CD4-positive, alpha-beta T cell treated with Interleukin-17A for 1 hour (primary cell): ENCODE measurements at places on chromosomes 7 and 10.

DNA sequence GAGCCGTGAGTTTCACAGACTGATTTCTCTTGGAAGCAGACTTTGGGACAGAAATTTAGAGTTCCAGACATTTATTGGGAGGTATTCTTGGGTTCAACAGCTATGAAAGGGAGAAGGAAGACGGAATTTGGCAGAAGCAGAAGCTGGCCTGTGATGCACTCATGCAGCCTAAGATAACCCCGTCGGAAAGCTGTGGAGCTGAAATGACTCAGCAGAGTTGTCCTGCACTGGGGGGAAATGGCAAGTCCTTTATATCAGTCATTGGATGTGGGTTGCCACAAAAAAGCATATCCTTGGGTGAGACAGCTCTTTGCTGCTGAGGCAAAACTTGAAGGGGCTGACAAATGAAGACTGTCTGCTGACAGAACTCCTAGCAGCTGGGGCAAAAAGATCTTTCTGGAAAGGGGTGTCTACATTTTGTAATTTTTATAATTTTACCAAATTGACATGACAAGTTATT lies 11.5 kb upstream of the MICU1 start:
- no peak for DNase-seq

GRCh38 chr7:29607889-29608288 lies 44.3 kb downstream of the PRR15 start:
- no peak for DNase-seq

DNA sequence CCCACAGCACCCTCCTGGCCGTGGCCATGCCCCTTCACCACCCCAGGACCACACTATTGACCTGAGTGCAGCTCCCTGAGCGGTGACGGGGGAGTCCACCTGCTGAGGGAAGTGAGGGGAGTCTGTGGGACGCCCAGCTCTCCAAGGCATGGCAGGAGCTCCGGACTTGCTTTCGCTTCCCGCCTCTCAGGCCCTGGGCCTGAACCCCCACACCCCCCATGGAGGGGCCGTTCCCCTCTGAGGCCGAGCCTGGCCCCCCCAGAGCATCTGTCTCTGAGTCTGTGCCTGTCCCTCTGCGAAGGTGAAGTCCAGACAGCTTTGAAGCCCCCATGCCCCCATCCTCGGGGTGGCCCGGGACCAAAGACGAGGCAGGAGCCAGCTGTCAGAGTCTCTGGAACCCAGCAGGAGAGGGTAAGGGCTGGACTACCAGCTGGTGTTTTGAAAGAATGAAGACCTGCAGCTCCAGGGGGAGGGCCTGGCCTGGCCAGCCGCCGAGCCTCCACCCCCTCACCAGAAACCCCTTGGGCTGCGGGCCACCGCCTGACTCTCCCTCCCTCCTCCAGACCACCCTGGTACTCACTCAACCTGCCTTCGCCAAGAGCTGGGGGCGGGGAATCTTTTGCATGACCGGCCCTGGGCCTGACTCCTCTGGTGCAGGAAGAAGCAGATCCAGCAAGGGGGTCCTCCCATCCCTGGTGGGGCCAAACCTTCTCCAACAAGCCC lies 114.0 kb downstream of the PDGFA start:
- DNase-seq: no peak

GRCh38 chr7:28144266-28144665 lies 36.3 kb downstream of the JAZF1 start:
- no peak for DNase-seq

DNA sequence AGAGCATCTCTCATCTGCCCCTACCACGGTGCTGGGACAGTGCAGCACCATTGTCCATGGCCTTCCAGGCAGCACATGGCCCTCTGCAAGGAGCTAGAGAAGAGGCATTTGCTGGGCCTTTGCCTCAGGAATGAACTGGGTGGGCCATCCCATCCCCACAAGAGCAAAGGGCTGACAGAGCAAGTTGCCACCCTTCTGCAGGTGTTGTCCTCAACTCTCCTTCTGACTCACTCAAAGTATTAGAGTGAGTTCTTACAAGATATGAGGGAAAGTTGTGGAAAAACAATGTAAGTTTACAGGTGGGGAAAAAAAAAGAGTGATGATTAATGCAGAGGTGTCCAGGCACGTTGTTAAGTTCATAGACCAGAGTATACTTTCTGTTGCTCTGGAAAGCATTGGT lies 261.2 kb downstream of the SKIDA1 start:
- DNase-seq: no peak

DNA sequence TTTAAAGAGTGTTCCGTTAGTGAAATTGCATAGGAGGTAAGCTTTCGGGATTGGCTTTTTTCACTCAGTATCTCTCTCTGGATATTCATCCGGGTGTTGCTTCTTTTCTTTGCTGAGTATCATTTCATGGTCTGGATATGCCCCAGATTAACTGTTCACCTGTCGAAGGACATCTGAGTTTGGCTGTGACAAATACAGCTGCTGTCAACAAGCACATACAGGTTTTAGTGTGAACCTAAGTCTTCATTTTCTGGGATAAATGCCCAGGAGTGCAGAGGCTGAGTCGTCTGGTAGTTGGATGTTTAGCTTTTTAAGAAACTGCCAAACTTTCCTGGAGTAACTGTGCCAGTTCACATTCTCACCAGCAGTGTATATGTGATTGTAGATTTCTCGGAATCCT lies 5.6 kb downstream of the DOCK1 start:
- no peak for DNase-seq
